ENCODE measurements at places on chromosomes 16 and 17. TPM values are rescaled to one million over a fixed set of nuclear protein-coding genes. Genes with fewer than 3 reads are reported as not detected.

Gene KRT25
- total RNA-seq = not detected

Gene ABCC6
- 1.6 TPM for total RNA-seq

Gene PRAC1
- total RNA-seq = not detected

Gene C17orf100
- not detected for total RNA-seq

Gene VTN
- total RNA-seq = 0.52 TPM

Gene PVALEF
- total RNA-seq = not detected

Data from skeletal muscle tissue (tissue), 5 donors.